ENCODE measurements at places on chromosomes 16 and 17.

DNA sequence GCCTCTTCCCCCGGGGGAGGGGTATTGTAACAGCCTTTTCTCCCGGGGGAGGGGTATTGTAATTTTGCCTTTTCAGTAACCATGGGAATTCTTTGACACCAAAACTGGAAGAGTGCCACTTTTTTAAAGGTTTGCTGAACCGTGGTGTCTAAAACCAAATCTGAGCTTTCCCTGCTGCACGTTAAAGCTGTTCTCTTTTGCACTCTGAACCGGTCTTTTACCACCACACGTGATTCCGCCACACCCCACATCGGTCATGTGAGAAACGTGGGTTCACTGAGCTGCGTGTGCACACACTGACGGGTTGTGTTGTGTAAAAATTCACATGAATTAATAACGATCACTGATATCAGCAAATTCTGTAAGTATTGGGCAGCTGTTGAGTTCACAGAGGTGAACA, 9.2 kb upstream of the ACSF3 start:
- DNase-seq = no peak

DNA sequence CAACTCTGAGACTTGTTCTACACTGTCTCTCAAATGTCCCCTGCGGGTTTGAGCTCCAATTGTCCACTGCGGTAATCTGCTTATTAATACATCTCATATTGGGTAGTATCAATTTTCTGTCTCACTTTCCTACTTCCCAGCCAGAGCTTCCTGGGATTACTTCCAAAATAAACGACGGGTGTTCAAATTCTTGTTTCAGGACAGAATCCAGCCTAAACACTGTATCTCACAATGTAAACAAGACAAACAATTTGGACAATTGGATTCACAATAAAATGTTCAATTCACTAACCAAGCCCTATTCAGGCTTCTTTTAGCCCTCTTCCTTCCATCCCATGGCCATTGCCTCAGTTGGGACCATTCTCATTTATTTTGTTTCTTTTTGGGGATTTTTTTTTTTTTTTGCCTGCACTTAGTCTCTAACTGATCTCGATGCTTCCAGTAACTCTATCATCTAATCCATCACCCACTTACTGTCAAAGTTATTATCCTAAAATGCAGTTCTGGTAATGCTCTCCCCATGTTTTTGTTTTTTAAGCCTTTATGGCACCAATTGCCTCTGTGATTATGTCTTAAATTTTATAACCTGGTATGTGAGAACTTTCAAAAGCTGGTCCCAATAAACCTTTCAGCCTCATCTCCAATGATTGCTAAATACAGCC, 2.0 kb upstream of the VAT1L start:
- DNase-seq = no peak

DNA sequence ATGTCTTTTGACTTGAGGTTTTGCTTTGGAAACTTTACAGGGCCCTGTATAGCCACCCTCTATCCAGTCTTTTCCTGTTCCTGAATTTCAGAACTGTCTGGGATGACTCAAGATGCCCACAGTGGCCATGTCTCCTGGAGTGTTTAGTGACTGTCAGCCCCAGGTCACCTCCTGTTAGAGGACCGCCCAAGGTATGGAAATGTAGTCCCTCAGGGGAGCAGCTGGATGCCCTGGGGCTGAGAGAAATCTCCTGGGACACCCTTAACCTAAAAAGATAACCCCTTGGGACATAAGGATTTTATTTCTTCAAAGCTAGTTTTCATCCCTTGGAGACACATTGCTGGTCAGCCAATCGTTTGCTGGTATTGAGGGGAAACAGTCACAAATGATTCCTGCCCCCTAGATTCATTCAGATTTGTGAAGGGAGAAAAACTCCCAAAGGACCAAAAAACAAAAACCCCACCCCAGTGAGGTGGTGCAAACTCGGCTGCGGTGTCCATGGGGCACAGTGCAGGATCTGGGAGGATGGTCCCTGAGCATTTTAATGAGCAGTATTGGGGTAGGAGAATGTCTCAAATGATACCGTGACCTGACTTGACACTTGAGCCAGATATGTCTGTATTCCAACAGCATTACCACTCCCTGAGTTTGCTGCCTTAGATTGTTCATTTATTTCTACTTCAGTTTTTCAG, 1.7 kb downstream of the ZNF267 start:
- DNase-seq = no peak

- DNase-seq = no peak
Observed at GRCh38 chr17:29744121-29744520, 121.4 kb upstream of the CORO6 start.

DNA sequence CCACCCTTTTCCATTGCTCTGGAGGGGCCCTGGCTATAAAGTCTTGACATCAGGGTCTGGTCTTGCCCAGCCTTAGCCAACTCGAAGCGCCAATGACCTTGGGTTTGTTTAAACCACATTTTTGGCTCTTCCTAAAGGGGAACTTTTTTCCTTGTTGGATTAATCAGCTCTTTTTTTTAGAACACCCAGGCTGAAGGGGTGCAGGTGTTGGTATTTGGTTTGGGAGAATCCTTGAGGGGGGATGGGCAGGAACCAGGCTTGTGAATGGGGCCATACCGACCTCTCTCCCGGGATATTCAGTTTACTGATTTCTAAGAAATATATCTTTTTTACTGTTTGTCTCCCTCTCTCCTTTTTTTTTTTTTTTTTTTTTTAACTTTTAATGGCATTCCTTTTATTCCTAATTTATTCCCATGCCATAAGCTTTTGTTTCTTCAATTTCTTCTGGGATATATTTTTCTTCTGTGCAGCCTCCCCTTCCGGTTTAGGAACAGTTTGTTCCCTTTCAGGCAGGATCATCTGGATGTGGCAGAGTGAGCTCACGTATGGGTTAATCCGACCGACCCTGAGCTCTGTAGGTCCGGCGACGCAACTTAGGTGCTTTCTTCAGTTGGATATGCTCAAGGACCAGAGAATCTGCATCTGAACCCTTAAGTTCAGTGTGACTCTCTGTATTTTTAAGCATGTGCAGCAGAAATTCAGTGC, 129.5 kb downstream of the ABCC6 start:
- DNase-seq = no peak
